ENCODE measurements at places on chromosomes 5 and 9.

DNA sequence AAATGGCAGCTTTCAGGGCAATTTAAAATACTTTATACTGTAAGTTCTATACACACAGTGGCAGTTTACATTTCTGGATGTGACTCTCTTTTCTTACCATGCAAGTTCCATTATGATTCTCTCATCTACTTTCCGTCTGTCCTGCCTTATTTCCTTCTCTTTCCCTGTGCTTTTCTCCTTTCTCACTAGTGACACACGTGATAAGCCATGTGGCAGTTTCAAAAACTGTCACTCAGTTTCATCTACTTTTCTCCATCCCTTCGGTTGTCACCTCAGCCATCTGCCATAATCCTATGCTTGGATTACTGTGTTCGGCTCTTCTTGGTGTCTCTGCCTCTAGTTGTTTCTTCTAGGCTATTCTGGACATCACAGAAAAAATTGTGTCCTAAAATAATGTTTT, 46.8 kb upstream of the ATG10 start:
- no peak for DNase-seq

GRCh38 chr9:126519660-126520420, 93.9 kb upstream of the LMX1B start:
- no peak for DNase-seq

- no peak for DNase-seq
Observed at GRCh38 chr5:9370256-9370655, 175.6 kb downstream of the SEMA5A start.

- DNase-seq, result no peak
Observed at GRCh38 chr9:121240472-121241135, 27.4 kb upstream of the GSN start.

- DNase-seq, result no peak
Observed at GRCh38 chr9:120756531-120756930, 36.7 kb downstream of the FBXW2 start.

DNA sequence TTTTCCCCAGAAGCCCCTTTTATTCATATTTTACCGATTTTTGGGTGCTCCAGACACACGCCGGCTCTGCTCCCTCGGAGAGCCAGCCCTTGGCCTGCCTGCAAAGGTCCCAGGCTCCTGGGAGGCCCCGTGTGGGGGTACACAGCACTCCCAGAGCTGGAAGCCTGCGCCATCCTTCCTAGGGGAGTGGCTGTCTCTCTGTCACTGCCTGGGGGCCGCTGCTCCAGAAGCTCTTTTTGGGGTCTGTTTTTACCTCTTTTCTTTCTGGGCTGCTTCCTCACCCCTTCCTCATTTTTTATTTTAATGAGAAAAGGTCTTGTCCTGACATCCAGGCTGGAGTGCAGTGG, 119.1 kb upstream of the COL5A1 start:
- DNase-seq, result no peak

GRCh38 chr5:31477971-31478370, 53.9 kb downstream of the DROSHA start:
- DNase-seq, result no peak

DNA sequence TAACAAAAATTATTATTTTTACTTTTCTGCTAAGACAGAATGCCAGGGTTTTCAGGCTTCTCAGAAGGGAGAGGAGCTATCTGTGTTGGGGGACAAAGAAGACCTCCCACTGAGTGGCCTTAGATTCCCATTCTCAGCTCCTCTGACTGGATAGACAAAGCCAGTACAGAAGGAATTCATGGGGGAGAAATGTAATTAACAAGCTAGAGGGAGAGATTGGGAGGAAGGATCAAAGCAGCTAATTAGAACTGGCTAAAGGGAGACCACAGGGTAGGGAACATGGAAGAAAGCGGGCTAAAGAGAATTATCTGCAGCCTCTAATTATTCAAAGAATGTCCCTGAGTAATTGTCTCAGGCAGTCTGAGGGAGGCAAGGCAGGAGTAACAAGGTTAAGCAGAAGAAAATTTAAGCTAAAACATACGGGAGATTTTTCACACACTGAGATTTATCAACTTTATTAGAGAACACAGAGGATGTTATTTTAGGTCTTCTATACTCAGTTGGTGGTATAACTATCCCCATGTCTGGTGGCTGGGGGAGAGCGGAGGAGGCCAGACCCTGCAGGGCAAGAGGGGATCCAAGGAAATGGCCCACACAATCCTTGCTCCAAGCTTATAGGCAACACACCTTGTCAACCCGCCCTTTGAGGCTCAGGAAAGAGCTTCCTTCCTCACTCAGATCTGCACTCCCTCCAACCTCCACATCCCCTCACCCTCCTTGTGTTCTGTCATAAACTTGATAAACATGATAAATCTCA, 87.7 kb upstream of the LRRTM2 start:
- no peak for DNase-seq

DNA sequence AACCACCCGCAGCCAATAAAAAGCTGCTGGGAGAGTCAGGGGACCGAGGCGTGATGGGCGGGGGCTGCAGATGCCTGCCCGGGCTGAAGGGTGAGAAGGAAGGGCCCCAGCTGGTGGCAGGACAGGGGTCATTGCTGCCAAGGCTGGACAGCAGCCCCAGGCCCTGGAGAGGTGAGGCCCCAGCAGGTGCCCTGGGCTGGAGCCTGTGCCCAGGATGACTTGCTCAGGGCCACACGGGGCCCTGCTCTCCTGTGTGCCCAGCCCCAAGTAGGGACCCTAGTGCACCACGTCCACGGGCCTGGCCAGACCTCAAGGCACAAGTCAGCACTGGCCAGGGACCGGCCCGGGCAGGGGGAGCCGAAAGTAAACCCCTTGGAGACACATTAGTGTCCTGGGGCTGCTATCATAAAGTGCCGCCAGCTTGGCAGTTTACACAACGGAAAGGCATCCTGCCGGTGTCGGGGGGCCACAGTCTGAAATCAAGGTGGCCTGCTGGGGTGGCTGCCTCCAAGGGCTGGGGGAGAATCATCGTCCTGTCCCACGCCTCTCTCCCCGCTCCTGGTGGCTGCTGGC, 22.0 kb downstream of the LHX3 start:
- DNase-seq, result no peak

DNA sequence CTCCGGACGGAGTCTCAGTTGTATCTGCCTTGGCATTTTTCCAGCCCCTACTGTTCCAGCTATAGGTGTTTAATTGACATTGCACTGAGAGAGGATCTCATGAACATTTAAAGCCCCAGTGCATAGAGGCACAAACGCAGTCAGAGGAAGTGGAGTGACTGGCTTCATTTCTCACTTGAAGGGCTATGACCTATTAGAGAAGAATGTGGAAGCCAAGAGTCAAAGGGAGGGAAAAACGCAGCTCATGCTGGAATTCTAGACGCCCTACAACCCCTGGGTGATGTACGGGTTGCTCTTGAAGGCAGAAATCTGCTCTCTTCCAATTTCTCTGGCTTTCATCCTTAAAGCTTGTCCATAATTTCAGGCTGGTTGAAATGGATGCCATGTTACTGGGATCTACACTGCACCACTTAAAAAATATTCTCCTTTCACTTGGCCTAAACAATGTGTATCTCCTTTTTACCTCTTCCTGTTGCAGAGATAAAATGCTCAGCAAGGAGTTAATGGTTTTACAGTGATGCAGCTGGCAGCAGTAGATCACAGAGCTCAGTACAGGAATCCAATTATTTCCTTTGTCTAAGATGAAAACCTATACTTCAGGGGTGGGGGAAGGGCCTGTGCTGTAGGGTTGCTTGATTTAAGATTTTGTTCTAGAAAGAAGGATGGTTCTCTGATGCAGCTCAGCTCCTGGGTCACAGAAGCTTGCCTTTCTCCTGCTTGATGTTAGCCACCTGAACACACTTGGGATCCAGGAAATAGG, 61.8 kb upstream of the MAMDC2 start:
- DNase-seq, result no peak

- no peak for DNase-seq
Observed at GRCh38 chr5:113378081-113378480, 56.7 kb downstream of the TSSK1B start.

DNA sequence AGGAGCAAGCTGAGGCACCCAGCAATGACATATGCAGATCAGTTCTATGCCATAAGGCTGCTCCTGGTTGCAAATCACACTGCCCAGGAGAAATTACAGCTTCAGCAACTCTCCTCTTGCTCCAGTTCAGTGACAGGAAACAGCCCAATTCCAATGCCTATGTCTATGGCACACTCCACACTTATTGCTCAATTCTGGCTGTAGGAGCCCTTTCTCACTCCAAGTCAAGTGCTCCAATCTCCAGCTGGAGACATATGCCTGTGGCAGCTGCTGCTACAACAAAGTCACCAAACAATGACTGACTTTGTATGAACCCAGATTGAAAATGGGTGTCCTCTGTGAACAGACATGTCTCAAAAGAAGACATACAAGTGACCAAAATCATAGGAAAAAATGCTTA, 31.8 kb upstream of the PLCXD3 start:
- DNase-seq, result no peak

DNA sequence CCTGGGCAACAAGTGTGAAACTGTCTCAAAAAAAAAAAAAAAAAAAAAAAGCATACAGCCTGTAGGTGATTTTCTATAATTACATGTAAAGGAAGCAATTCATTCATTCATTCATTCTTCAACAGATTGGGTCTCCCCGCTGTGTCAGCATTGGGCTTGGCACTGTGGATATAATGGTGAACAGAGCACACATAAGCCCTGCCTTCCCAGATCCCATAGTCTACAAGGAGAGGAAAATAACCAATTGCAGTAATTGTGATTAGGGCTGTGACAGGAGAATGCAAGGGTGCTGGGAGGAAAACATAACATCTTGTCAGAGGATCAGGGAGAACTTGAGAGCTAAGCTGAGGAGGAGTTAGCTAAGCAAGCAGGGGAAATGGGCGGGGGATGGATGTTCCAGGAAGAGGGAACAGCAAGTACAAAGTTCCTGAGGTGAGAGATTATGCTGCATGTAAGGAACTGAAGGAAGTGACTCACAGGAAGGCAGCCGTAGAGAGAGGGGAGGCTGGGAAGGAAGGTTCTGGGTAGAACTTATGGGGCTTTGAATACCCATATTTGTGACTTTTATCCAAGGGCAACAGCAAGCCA, 24.0 kb upstream of the KLF9 start:
- no peak for DNase-seq

DNA sequence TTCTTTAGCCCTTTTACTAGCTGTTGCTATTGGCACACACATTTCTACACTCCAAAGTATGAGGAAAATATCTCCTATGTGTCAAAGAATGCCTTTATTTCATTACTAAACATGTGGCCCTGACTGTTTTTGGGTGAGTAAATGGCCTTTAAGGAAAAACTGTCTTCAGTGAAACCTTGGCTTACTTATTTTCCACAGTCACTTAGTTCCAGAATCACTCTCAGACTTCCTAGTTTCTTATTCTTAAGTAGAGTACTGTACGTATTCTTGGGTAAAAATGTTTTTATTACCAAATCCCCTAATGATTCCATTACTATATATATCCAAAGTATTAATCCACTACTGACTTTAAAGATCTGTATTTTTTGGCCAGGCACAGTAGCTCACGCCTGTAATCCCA, 27.5 kb downstream of the ERP44 start:
- DNase-seq, result no peak

- DNase-seq, result no peak
Observed at GRCh38 chr9:84858364-84858763, 188.8 kb downstream of the NTRK2 start.

GRCh38 chr5:125659316-125660023, 763.7 kb upstream of the GRAMD2B start:
- no peak for DNase-seq

DNA sequence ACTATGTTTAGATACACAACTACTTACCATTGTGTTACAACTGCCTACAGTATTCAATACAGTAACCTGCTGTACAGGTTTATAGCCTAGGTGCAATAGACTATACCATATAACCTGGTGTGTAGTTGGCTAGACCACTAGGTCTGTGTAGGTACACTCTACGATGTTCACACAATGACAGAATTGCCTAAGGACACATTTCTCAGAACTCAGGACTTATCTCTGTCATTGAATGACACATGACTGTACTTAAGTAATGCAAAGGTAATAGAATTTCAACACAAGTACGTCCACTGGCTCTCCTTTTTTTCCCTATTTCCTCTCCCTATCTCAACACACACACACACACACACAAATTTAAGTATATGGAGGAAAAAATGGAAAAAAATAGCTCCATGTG, 385.6 kb downstream of the CTNND2 start:
- no peak for DNase-seq

All from activated effector memory CD4-positive, alpha-beta T cell treated with anti-CD3 and anti-CD28 coated beads, Interleukin-2, amount 50 U/mL, for 16 hours (primary cell).